ENCODE measurements at places on chromosomes 7 and 10.

GRCh38 chr10:116198676-116199035 is 74.3 kb downstream of the GFRA1 start:
- no peak for DNase-seq

GRCh38 chr10:98217801-98218200 is 50.2 kb downstream of the LOXL4 start:
- DNase-seq: no peak

- DNase-seq: no peak
Observed at GRCh38 chr7:17492437-17492836, 194.0 kb downstream of the AHR start.

DNA sequence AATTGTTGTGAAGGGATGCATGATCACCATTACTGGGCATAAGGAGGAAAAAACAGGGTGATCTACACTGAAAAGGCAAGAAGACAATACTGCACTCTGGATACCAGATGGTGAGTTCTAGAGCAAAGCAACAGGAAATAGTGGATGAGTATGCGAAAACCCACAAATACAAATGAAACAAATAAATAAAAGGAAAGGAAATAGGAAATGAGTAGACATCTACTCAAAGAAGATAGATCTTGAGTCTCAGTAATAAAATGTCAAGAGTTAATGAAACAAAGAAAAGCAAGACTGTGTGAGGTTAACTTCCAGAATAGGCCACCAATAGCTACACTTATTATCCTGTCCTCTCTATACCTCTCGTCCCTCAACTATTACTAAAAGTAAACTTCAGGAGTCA is 11.7 kb downstream of the ORC5 start:
- no peak for DNase-seq

DNA sequence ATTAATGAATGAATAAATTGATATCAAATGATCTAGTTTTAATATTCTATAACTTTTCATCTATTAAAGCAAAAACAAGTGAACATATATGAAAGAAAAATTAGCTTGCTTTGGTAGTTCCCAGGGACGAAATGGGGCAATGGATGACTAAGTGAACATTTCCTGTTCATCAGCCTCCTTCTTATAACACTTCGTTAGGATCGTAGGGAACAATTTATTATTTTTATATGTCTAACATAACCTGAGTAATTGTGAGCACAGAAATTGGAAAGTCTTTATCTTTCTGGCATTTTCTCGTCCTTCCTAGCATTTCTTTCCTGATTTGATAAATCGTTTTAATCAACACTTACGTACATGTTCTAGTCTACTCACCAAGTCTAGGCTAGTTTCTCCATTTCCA is 59.1 kb upstream of the PPP1R3C start:
- DNase-seq: no peak

DNA sequence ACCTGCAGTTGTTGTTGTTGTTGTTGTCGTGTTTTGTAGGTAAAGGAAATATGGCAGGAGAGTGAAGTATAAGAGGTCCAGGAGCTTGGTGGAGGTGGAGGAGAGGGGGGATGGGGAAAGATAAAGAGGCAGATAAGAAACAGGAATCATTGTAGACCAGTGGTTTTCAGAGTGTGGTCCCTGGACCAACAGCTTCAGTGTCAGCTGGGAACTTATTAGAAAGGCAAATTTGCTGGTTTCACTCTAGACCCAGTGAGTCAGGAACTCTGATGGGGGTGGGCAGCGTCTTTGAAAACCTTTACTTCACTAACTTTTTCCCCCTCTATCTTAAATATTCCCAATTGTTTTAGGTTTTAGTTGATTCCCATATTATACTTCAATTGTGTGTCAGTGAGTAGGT is 241.5 kb downstream of the AUTS2 start:
- DNase-seq: no peak

DNA sequence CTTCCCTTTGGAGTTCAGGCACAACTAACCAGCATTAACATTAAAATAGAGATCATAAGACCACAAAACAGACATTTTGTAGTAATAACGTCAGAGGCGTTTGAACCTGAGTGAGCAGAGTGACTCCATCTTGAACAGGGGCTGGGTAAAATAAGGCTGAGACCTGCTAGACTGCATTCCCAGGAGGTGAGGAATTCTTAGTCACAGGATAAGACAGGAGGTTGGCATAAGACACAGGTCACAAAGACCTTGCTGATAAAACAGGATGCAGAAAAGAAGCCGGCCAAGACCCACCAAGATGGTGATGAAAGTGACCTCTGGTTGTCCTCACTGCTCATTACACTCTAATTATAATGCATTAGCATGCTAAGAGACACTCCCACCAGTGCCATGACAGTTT is 493.2 kb upstream of the AUTS2 start:
- DNase-seq: no peak

DNA sequence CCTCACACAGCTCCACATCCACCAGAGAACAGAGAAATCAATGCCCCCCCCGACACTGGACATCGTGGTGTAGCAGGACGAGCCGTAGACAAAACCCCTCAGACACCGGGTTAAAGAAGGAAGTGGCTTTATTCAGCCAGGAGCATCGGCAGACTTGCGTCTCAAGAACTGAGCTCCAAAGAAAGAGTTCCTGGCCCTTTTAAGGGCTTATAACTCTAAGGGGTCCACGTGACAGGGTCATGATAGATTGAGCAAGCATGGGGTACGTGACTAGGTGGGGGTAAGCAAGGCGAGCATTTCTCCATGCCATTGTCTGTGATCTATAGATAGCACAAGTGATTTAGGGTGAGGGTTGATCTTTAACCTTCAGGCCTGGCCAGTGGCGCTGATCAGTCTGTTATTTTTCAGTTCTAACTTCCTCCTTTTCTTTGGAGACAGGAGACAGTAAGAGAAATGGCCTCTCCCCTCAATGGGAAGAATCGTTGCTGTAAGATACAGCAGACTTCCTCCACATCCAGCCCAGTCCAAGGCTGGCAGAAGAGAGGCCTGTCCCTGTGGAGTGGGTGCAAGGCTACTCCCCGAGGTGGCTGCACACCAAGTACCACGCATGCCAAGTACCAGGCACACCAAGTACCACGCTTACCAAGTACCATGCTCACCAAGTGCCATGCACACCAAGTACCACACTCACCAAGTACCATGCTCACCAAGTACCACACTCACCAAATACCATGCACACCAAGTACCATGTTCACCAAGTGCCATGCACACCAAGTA is 19.5 kb upstream of the PPP2R2D start:
- no peak for DNase-seq
